Right hindlimb (tissue), 1 donor: ENCODE measurements at places on chromosomes 11 and 22.

DNA sequence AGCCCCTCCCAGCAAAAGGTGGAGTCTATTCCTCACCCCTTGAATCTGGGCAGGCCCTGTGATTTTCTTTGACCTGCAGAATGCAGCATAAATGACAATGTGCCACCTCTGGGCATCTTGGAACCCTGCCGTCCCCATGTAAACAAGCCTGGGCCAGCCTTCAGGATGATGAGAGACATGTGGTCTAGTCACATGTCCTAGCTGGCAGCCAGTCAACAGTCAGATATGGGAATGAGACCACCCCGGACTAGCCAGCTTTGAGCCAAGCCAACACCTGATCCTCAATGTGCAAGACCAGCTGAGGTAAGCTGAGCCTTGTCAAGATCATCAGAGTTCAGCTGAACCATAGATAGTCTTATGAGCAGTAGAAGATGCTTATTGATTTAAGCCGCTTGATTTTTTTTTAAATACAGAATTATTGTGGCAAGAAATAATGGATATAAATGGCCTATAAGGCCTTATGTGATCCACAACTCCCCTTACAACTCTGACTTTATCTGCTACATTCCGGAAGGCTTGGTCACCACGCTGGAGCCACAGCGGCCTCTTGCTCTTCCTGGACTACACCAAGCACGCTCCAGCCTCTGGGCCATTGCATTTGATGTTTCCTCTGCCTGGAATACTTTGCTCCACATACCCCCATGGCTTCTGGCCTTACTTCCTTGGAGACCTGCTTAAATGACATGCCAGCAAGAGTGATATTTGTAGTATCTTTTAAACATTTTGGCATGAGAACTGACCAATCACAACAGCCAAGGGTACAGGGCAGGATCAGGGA is 225.9 kb upstream of the SESN3 start:
- DNase-seq, result no peak

DNA sequence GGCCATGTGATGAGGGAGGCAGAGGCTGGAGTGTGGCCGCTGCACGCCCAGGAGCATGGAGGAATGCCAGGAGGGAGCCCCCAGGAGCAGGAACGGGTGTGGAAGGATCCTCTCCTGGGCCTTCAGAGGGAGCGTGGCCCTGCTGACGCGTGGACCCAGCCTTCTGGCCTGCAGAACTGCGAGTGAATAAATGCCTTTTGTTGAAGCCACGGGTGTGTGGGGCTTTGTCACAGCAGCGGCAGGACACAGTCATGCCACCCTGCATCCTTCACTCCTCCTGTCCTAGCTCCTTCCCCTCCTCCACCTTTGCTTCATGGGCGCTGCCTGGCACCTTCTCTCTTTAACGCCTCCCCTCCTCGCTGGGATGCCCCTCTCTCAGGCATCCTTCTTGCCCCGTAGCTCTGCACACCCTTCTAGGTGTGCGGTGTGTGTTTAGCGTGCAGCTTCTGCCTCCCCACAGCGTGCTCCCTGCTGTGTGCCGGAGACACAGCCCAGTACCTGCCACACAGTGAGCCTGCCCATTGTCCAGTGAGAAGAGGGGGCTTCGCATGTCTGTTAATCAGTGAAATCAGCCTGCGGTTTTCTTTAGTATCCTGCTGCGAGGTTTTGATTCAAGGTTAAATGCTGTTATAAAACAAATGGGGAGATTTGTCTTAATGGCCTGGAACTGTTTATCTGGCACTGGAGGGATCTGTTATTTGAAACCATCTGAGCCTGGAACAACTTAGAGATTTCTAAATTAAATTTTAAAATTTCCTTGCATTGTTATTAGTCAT is 459.6 kb downstream of the TBC1D22A start:
- DNase-seq, result no peak

GRCh38 chr11:30423886-30424285 is 101.0 kb downstream of the ARL14EP start:
- DNase-seq, result no peak

- no peak for DNase-seq
These were observed 20.5 kb upstream of the ISX start for GRCh38 chr22:35045451-35045850.

DNA sequence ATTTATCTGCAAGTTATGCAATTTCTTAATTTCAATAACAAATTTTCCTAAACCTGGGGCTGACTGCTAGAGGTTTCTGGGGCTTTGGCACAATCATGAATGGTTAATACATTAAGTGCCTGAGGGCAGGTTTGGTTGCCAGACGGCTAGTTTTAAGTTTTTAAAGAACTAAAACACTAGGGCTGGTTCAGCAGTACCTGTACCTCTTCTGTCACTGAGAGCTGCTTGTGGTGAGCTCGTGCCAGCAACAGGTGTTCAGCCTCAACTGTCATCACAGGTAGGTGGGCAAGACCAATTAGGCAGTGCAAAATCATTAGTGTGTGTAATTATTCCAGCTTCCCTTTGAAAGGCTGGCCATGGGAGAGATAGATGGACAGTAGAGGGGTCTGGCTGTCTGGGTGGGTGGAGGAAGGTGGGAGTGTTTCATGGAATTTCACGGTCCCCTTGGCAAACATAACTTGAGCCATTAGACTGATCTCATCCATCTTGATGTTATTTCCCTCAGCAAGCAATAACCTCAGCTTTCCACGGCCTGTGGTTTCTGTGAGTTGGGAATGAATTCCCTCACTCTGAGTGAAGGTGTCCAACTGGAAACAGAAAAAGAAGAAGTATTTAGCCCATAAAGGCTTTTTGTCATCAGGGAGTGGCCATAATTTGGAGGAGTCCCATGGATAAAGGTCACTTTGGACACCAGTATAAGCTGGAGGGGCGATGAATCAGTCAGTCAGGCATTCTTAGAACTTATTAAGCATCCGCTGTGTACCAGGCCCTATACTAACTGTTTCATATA is 114.8 kb downstream of the SNX19 start:
- no peak for DNase-seq

GRCh38 chr22:38074181-38075104 is 9.5 kb downstream of the SLC16A8 start:
- peak; percentile 55 for DNase-seq

- no peak for DNase-seq
These were observed 89.1 kb downstream of the LARGE1 start for GRCh38 chr22:33831207-33831606.

DNA sequence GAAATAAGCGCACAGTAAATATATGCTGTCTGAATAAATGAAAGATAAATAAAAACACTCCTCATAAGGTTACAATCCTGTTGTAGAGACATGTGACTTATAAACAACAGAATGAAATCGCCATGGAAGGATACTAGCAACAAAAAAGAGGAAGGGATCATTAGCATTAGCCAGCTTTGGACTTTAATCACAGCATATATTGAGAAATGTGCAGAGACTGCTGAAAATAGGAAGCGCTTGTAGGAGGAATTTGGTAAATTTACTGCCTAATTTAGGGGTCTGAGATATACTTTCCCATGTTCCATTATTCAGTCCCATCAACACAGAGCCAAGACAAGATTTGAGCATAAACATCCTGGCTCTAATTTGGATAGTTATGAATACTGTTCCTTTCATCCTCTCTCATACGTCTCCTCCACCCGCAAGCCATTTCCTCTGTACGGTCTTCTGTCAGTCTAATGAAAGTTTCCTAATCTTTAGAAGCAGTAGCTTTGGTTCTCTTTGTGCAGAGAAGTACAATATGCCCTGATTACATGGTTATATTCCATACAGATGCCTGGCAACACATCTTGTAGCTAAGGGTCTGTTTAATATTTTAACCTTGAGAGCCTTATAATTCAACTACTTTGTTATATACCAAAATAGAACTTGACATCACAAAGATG is 37.1 kb upstream of the AKIP1 start:
- DNase-seq, result no peak

GRCh38 chr11:122242731-122243130 is 126.7 kb upstream of the BLID start:
- no peak for DNase-seq

GRCh38 chr11:19988598-19988997 is 171.7 kb downstream of the DBX1 start:
- peak; percentile 68 for DNase-seq

GRCh38 chr11:33910296-33910957 is 18.6 kb upstream of the LMO2 start:
- DNase-seq, result no peak

DNA sequence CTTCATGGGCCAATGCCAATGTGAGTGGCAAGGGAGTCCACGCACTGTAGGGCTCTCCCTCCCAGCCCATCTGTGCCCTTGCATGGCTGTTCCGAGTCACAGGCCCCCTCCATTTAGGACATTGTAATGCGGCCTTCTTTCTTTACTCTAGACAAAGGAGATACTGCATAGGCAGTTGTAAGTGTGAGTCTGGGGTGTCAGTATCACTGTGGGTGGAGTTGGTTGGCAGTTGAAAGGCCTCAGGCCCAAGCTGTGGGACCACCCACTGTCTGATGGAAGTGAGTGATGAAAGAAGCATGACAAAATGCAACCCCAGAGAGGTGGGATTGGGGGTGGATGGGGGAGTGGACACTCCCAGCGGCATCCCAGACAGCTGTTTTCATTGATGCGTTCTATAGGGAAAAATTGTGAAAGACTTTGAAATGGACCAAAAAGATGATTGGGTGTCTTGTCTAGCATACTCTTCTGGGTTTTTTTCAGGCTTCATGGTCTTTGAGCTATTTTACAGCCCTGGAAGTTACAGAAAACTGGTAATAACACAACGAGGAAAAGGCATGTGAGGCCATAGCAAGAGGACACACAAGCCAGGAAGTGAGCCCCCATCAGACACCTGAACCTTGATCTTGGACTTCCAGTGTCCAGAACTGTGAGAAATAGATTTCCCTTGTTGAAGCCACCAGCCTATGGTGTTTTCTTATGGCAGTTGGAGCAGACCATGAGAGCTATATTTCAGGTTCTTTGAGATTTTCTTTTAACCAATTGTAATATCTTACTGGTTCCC is 114.6 kb downstream of the NECTIN1 start:
- DNase-seq, result no peak

DNA sequence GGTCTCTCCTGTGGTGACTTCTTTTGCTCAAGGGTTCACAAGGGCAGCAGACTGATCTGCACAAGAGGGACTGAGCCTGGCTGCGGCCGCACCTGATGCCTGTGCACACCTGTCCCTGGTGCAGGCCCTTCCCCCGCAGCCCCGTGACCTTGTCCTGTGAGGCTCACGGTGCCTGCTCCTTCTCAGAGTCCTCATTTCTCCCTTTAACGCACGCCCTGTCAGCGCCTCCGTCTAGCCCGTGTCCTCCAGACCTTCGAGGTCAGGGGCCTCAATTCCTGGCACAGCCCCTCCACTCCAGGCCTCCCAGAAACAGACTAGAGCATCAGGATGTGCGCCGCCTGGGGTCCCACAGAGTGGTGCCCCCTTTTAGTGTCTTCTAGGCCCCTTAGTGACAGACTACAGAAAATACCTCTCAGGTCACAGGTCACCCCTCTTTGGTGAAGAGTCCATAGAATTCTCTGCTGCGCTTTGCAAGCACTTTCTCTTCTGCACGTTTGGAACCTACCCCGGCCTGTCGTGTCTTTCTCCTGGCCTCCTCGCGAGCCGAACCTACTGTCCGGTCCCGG is 1.0 kb upstream of the DRD4 start:
- DNase-seq, result no peak

GRCh38 chr11:58640386-58641023 is 18.0 kb downstream of the CNTF start:
- no peak for DNase-seq

DNA sequence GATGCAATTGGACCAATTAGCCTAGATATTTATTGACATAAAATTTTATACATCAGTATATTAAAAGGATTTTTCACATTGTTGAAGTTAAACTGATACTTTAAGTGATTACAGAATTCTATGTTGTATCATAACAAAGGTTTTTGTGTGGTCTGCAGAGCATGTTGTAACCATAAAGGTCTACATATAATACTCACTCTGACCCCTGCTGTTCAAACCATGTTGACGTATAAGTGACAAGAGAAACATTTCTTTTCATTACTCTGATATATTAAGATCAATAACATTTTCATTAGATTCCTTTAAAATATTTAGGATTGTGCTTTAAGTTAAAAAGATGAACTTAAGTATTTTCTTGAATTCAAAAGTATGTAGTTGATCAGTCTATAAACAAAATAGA is 63.9 kb downstream of the GAS2 start:
- DNase-seq, result no peak

GRCh38 chr11:35190804-35191348 is 51.9 kb downstream of the CD44 start:
- DNase-seq, result no peak

DNA sequence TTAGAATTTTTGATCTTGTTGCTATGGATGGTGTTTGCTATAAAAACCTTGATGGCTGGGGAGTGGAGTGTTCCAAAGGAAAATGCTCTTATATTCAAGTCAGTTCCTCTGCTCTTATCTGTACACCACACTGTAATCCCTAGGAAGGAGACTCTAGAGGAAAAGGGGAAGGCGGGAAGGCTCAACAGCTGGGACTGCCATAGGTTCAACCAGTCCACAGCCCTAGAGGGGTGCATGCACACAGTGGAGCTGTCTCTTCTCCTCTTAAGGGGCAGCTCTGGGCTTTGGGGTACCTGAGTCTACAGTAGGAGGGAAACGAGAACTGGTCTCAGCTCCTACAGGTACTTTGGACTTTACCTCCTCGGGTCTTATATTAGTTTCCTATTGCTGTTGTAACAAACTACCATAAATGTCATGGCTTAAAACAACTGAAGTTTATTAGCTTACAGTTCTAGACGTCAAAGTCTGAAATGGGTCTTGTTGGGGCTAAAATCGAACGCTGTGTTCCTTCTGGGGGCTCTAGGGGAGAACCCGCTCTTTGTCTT is 77.2 kb upstream of the ZBED5 start:
- DNase-seq, result no peak

DNA sequence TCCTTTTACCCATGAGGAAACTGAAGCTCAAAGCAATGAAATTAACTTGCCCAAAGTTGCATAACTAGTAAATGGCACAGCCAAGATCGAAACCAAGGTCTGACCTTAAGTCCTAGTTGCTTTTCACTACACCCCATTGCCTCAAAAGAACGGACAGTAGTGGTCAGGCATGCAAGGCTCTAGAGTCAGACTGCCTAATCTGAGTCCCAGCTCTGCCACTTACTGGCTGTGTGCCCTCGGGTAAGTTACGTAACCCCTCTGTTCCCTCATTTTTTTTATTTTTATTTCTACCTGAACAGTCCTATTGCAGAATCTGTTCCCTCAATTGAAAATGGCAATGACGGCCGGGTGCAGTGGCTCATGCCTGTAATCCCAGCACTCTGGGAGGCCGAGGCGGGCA is 9.6 kb downstream of the CYB561A3 start:
- no peak for DNase-seq
